ENCODE measurements at places on chromosomes 2 and 18.

DNA sequence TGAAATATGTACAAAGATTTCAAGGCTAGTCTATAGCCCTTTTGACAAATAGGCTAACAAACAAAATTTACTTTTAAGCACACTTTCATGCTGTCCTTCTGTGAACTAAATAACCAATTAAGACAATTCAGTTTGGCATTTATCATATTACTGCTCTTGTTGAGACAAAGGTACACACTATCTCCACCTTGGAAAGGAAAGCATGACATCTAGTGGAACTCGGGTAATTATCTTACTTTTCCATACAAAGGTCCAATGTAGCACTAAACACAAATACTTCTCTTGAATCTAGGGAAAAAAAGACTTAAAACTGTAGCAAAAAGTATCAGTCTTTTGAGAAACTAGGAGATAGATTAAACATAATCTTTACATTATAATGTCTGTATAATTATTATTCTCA is 125.0 kb upstream of the CD226 start:
- no peak for DNase-seq

- no peak for DNase-seq
Measured at GRCh38 chr2:168713325-168713724, 89.1 kb upstream of the NOSTRIN start.

GRCh38 chr2:112542984-112543661 is 858 bp downstream of the POLR1B start:
- DNase-seq = no peak

- DNase-seq = no peak
Measured at GRCh38 chr2:8352296-8352695, 329.6 kb upstream of the ID2 start.

DNA sequence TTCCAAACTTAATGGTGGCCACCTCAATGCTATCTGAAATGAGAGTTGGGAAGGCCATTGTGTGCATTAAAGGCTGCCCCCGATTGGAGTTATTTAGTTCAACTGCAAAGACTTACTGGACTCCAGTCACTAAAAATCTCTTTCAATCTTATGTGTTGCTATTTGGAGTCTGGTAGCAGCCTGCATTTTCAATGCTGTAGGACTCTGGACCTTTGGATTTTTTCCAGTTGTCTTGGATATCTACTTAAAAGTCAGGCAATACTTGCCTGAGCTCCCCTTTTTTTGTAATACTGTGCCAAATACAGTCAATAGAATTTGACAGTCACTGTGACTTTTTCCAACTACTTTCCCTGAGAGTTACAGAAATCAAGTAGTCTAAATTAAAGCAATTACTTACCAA is 281.9 kb downstream of the TRIB2 start:
- DNase-seq = no peak

DNA sequence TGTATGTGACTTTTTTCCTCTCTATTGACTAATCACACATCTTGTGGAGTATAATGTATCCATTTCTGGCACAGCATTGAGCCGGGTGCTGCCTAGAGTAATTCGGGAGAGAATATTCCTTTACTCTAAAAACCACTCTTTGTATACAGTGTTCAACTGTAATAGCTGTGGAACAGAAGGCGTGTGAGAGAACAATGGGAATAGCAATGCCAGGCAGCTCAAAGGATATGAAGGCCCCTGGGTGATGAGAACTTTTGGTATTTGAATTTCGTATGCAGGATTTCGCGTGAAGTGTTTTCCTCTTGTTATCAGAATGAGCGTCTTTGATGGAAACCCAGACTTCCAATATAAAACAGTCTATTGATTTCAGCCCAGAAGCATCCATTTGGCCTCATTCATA is 84.6 kb upstream of the MAP3K20 start:
- DNase-seq = no peak

Measured in hypothalamus (tissue), 51 donors.